H9 (cell line): ENCODE measurements at places on chromosomes 7 and 10. TPM values are rescaled to one million over a fixed set of nuclear protein-coding genes. Genes with fewer than 3 reads are reported as not detected.

The NPSR1 gene
- not detected in 2 replicates for total RNA-seq

GRCh38 chr10:79189853-79190435, 121.2 kb downstream of the ZMIZ1 start:
- peaks cover 2% of the 10 kb centered on the region; the same call in 1 of the 2 replicates for H3K4me1 ChIP-seq
- H3K27ac ChIP-seq: no peak overlapping the region
- DNase-seq: no peak
- no peaks in the 10 kb centered on the region for H3K27me3 ChIP-seq
- H3K36me3 ChIP-seq: peaks cover 2% of the 10 kb centered on the region; the same call in 2 of the 3 replicates

The CNPY1 gene
- total RNA-seq: not detected in 2 replicates

The MYO1G gene
- total RNA-seq: 0.55 and 0.57 TPM in 2 replicates

The FAM25G gene
- total RNA-seq: not detected in 2 replicates

DNA sequence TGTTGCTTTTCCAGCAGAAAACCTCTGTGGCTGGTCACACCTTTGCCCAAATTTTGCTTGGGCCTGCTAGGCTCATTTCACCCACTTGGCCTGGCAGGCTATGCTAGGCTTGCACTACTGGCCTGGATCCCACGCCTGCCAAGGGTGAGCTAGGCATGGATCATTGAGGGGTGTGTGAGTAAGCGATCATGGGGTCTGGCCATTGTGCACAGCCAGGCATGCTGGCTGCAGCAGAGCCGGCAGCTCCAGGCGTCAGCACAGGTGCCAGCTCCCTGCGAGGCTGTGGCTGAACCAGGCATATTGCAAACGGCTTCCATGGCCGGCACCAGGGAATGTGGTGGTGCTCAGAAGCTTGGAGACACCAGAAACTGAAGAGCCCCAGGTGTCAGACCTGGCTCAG, 19.2 kb downstream of the CFAP70 start:
- H3K27me3 ChIP-seq: no peaks in the 10 kb centered on the region
- H3K27ac ChIP-seq: no peak overlapping the region
- no peak overlapping the region for H3K4me3 ChIP-seq

- H3K4me1 ChIP-seq: no peaks in the 10 kb centered on the region
- H3K27me3 ChIP-seq: no peaks in the 10 kb centered on the region
- H3K4me3 ChIP-seq: no peak overlapping the region
- DNase-seq: no peak
- H3K27ac ChIP-seq: no peak overlapping the region
Observed at GRCh38 chr10:114256822-114257221, 17.8 kb downstream of the VWA2 start.

DNA sequence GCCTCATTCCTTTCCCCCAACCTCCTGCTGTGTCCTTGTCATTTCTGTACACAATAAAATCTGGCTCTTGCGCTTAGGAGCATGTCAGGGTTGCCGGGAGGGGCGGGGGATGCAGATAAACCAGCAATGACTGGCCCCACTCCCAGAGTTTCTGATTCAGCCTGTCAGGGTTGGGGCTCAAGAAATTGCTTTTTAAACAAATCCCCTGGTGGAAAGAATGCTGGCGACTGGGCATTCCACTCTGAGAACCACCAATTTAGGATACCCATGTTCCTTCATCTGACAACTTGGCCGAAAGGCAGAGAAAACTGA, 376.4 kb downstream of the TCERG1L start:
- no peak overlapping the region for H3K4me3 ChIP-seq
- DNase-seq: no peak
- peaks cover 17% of the 10 kb centered on the region; the same call in 1 of the 2 replicates for H3K4me1 ChIP-seq

GRCh38 chr7:147861058-147861716, 729.4 kb upstream of the C7orf33 start:
- no peaks in the 10 kb centered on the region; the same call in 1 of the 3 replicates for H3K36me3 ChIP-seq
- no peaks in the 10 kb centered on the region for H3K27me3 ChIP-seq
- no peak overlapping the region for H3K4me3 ChIP-seq
- H3K4me1 ChIP-seq: no peaks in the 10 kb centered on the region
- no peak overlapping the region for H3K27ac ChIP-seq

- no peak overlapping the region for H3K27ac ChIP-seq
- DNase-seq: no peak
- no peak overlapping the region for H3K4me3 ChIP-seq
- no peaks in the 10 kb centered on the region for H3K27me3 ChIP-seq
- no peaks in the 10 kb centered on the region for H3K4me1 ChIP-seq
Observed at GRCh38 chr7:147509035-147509501, 1081.5 kb upstream of the C7orf33 start.
